ENCODE measurements at places on chromosomes 16 and 17.

DNA sequence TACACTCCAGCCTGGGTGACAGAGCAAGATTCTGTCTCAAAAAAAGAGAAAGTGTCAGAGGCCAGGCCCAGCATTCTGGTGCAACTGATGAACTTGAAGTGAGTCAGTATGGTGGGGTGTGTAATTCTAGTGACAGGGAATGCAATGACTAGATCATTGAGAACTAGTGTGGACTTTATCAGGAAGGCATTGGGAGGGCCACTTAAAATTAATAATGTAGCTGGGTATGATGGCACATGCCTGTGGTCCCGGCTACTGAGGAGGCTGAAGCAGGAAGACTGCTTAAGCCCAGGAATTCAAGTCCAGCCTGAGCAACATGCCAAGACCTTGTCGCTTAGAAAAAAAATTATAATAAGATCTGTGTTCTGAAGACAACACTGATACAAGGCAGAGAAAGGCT is 90.8 kb downstream of the STX8 start:
- no peak for DNase-seq

- DNase-seq = no peak
Observed at GRCh38 chr16:19132255-19132654, 18.5 kb downstream of the ITPRIPL2 start.

GRCh38 chr16:27795992-27796614 is 246.2 kb downstream of the KATNIP start:
- DNase-seq = peak; percentile 28

DNA sequence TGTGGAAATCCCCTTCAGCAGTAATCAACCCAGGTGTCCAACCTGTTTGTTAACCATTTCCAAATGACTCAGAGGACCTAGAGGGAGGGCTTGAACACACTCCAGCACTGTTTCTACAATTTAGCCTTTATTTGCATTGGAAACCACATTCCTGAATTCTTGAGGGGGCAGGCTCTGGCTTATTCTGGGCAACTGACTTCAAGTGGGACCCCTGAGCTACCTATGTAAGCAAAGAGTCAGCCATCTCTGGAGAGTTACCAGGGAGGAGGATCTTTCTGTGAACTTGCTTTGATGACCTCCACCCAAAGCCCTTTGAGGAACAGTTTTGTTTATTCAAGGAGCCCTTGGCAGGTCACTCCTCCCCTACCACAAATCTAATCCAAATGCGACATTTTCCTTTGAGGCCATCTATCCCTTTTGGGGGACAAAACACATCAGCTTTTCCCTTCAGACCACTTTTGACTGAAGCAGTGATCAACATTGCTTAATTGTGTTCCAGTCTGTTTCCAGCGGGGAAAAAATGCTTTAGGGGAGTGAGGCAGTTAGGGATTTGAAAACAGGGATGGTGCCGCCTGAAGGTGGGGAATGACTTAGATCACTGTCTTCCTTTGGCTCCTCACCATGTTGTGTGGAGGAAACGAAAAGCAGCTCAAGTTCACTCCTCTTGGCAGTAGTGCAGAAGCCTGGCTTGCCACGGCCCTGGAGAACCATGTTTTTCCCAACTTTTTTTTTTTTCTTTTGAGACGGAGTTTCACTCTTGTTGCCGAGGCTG is 46.2 kb downstream of the TUBD1 start:
- DNase-seq = peak; percentile 64

DNA sequence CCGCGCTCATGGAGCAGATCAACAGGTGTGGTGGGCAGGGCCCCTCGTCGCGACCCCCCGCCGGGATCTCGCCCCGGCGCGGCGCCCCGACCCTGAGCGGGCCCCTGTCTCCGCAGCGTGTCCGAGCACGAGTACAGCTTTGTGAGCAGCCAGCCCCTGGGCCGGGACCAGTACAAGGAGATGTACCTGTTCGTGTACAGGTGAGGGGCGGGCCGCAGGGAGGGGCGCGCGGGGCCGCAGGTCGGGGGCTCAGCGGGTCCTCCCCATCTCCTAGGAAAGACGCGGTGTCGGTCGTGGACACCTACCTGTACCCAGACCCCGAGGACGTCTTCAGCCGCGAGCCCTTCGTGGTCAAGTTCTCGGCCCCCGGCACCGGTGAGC is 848 bp downstream of the DNASE1L2 start:
- DNase-seq = no peak

- DNase-seq = peak; percentile 74
Observed at GRCh38 chr17:77451245-77451893, 310.6 kb downstream of the SEC14L1 start.

Measured in body of pancreas (tissue), 4 donors.